ENCODE measurements at places on chromosomes 6 and 20.

GRCh38 chr6:146917182-146917581 lies 287.0 kb upstream of the STXBP5 start:
- DNase-seq, result no peak

DNA sequence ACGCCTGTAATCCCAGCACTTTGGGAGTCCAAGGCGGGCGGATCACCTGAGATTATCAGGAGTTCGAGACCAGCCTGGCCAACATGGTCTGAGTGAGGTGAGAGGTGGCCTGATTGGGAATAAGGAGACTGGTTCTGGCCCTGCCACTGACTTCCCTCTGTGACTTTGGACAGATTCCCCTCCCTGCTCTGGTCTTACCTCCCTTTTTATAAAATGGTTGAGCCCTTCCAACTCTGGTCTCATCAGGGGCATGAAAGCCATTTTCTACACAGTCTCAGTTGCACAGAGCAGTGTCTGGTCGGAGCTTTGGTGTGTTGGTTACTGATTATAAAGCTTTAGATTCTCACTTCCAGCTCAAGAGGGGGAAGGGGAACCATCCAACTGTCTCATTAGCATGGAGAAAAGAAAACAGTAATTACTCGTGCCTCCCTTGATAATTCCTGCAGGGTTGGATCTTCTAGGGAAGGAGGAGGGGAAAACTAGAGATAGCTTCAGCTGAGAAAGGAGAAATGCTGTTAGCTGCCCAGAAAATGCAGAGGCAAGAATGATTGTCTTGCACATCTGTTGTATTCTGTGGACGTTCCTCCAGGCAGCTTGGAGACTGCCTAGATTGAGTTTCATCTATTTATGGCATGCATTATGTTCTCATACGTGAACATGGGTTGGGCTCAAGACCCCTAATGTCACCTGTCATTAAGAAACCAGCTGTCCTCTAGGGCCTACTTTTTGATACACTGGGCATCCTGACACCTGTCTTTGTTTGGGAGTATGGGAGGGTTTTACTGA lies 30.4 kb downstream of the RALY start:
- no peak for DNase-seq

GRCh38 chr6:39839445-39839844 lies 47.3 kb downstream of the DAAM2 start:
- no peak for DNase-seq

DNA sequence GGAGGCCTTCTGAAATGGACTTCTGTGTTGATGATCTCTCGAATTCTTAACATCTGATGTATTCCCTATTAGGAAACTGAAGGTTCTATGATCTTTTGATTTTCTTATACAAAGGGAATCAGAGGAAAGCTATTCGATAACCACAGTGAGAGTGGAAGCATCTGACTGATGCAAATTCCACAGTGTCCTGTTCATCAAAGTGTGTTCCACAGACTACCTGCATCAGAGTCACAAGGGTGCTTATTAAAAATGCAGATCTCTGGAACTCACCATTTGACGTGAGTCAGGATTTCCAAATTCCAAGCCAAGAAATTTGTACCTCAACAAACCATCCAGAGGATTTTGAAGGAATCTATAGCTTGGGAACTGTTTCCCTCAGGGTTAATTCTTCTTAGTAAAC lies 4.4 kb upstream of the MEP1A start:
- DNase-seq, result no peak

GRCh38 chr20:10115021-10115420 lies 80.2 kb downstream of the ANKEF1 start:
- DNase-seq, result no peak

DNA sequence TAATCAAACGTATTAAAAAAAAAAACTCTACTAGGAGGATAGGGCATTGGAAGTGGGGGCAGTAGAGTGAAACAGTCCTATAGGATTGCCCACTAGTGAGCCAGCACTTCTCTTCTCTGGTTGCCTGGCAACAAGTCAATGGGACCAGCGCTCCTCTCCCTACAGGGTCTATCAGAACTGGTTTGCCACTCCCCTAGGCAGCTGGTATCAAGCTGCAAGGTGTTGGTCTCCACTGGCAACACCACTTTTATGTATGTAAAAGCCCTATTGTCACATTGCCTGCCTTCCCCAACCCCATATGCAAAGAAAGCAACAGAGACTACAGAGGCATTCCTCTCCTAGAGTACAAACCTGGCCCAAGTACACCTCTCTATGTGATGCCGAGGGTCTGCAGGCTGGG lies 166.9 kb upstream of the MCHR2 start:
- DNase-seq, result no peak

DNA sequence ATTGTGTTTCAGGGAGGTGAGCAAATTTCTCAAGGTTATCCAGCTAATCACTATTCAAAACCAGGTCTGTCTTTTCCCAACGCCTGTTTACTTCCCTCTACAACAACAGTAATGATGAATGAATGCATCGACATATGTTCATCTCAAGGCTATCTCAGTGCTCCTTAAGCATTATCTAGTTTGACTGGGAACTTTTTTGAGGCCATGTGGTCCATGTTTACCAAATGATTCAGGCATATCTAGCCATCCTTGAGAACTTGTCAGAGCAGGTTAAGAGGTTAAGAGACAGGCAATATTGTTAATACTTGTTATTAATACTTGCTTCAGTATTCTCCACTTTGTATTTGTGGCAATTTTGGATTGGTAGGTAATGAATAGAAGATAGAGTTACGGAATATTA lies 1038.4 kb upstream of the FLRT3 start:
- DNase-seq, result no peak

GRCh38 chr6:107957308-107957908 lies 600 bp downstream of the SEC63 start:
- DNase-seq, result peak; percentile 57

DNA sequence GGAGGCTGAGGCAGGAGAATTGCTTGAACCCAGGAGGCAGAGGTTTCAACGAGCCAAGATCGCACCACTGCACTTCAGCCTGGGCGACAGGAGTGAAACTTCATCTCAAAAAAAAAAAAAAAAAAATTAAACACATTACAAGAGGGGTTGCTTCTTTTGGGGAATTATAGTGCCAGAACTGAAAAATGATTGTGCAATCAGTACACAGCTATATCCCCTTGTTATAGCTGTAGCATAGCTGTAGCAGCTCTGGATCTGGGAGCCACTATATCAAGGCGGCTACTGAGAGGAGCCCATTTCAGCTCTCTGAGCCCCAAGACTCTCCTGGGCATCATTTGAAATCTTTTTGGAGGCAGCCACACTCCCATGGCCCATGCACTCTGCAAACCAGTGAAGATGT lies 334.3 kb downstream of the TFAP2A start:
- DNase-seq, result no peak

- DNase-seq, result no peak
Measured at GRCh38 chr6:71602385-71603007, 283.9 kb upstream of the RIMS1 start.

DNA sequence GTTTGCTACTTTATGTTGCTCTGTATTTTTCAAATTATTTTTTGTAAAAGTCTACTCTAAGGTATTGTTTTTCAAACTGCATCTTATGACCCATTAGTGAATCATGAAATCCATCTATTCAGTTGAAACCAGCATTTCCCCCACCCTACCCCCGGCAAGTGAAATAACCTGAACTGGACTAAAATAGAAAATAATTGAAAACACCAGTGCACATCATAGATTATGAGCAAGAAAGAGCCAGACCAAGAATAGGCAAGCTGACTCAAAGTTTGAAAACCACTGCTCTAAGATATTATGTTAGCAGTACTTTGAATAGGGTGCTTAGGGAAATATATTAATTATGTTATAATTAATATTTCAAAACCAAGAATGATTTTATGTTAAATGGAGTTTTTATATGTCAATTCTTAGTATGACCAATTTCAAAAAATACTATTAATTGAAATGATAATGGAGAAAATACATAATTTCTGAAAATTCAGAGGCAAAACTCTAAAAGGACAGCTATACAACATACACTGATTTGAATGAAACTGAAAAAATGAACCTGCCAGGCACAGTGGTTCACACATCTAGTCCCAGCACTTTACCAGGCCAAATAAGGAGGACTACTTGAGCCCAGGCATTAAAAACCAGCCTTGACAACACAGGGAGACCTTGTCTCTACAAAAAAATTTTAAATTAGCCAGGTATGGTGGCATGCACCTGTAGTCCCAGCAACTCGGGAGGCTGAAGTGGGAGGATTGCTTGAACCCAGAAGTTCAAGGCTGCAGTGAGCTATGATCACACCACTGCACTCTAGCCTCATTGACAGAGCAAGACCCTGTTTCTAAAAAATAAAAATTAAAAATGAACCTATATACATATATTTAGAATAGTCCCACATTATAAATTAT lies 112.0 kb downstream of the CDK19 start:
- DNase-seq, result no peak

- DNase-seq, result no peak
Measured at GRCh38 chr6:3743541-3743940, 8.0 kb downstream of the PXDC1 start.

DNA sequence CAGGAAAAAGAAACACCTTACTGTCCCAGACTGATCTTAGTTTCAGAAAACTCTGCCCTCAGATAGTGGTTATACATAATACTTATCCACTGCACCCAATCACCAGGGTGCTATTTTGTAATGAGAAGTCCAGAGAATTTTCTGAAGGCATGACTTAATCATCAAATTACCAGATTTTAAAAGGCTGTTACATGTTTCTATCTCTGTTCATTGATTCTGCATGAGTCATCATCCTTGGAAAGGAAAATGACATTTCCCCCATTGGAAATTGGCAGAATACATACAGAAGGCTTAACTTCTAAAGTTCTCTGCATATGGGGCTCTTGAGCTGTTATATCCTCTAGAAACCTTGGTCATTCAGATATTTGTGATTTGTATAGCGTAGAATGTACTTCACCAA lies 587.9 kb upstream of the FLRT3 start:
- no peak for DNase-seq

GRCh38 chr6:162385980-162386379 lies 341.6 kb downstream of the PRKN start:
- no peak for DNase-seq

- DNase-seq, result no peak
Measured at GRCh38 chr20:58237318-58238132, 9.1 kb upstream of the ANKRD60 start.
